ENCODE measurements at places on chromosomes 2 and 18. TPM values are rescaled to one million over a fixed set of nuclear protein-coding genes. Genes with fewer than 3 reads are reported as not detected.

DNA sequence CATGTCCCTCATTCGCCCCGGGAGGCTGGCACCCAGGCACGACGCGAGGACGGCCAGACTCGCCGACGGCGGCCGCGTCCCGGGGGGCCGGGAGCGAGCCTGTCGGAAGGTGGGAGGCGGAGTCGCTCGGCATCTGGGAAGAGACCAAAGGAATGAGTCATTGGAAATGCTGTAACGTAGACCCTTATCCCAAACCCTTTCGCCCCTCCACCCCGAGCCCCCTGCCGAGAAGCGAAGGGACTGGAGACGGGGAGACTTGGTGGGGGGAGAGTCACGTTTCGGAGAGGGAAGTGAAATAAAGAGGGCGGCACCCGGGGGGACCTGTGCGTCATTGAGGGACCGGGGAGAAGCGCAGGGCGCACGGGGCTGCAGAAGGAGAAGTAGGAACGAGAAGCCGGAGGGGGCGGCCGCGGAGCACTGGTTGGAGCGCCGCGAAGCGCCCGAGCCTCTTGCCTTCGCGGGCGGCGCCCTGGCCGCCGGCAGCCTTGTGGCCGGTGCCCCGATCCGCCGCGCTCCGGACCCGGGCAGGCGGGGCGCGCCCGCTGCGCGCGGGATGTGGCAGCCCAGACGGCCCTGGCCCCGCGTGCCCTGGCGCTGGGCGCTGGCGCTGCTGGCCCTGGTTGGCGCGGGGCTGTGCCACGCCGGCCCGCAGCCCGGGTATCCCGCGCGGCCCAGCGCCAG lies at the start of gene EMILIN2:
Gene EMILIN2, plus strand, starts transcription at position 371 of the 681 bp plus-strand sequence. Its CDS starts 183 bp downstream, at position 554.
- no peak for DNase-seq

The HOXD8 gene
- polyA plus RNA-seq = 215 TPM

GRCh38 chr2:158497486-158497885 lies 40.7 kb downstream of the PKP4 start:
- no peak for DNase-seq

GRCh38 chr2:127984551-127984950 lies 43.3 kb downstream of the SAP130 start:
- no peak for DNase-seq

The DYNAP gene
- polyA plus RNA-seq = not detected

DNA sequence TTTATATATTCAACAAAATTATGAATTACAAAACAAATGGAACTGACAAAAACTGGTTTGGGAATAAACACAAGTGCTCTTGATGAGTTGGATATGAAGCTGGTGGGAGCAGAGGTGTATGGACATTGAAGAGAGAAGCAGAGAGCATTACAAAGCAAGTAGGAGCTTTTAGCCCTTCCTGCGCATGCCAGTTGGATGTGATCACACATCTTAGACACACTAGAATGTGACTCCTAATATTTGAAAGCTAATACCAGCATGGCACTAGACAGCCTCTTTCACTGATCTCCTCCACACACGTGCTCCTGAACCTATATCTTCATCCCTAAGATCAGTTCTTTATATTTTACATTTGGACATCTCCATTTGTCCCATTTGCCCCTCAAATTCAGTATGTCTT lies 298.1 kb downstream of the MTX2 start:
- DNase-seq = no peak

The ACTG2 gene
- 0.93 TPM for polyA plus RNA-seq

GRCh38 chr2:231199219-231199618 lies 788 bp downstream of the ARMC9 start:
- no peak for DNase-seq

GRCh38 chr18:23281626-23282436 lies 146.5 kb downstream of the CABLES1 start:
- no peak for DNase-seq

DNA sequence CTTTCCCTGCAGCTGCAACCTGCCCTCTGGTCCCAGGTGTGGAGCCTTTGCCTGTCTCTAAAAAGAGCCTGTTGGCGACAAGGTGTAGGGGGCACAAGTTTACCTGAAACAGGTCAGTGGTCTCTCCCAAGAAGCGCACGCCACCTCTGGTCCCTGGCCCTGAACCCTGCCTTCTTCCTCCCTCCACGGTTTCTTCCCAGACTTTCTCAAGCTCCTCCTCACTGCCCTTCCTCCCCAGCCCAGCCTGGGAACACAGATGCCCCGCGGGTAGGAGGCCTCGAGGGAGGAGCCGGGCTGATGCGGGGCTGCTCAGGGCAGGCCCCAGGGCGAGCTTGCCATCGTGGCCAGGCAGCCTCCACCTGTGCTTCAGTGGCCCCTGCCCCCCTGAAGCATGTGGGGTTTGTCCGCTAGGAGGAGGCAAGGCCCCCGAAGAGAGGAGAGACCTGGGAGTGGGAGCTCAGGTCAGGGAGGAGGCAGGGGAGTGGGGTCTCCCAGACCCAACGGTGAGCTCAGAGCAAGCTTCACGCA lies 89.5 kb downstream of the SMAD7 start:
- DNase-seq = no peak

- no peak for DNase-seq
Observed at GRCh38 chr2:100895402-100895801, 75.5 kb downstream of the NPAS2 start.

DNA sequence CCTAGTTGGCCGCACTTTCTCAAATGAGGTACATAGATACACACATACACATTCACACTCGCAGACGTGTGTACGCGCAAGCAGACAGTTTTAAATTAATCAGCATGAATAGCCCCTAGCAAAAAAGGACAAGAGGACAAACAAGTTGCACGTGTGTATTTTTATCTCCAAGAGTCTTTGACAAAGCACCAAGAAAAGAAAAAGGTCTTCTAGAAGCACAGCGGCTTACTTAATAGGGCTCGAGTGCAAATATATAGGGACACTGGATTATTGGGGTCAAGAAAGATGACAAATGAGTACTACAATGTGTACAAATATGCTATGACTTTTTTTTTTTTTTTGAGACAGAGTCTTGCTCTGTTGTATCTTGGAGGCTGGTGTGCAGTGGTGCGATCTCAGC lies 1.7 kb upstream of the BCL2 start:
- no peak for DNase-seq

GRCh38 chr18:36942264-36942663 lies 113.3 kb downstream of the KIAA1328 start:
- no peak for DNase-seq

- no peak for DNase-seq
Observed at GRCh38 chr2:232386740-232387450, 8.3 kb downstream of the ALPP start.

The POTEC gene
- 0.06 TPM for polyA plus RNA-seq
